Neural crest cell (in vitro differentiated cells): ENCODE measurements at places on chromosomes 7 and 10. TPM values are rescaled to one million over a fixed set of nuclear protein-coding genes. Genes with fewer than 3 reads are reported as not detected.

PPP1R17 gene
- 1.2 and 1.4 TPM in 2 replicates for total RNA-seq

DNA sequence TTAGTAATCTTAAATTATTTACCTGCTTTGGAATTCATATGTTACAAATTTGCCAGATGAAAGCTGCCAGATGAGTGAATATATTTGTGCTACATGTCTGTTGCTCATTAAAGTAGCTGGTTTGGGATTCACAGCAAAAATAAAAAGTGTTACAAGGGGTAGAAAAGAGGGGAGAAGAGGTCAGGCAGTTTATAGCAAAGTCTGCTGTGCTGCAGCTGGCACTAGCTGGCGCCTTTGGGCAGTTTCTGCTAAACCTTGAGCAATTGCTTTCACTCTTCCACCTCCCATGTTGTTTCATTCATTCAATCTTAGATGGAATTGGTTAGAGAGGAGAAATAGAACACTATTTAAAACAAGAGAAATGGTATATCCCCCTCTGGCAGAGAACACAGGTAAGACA is 404.1 kb upstream of the LRGUK start:
- DNase-seq: no peak

DNA sequence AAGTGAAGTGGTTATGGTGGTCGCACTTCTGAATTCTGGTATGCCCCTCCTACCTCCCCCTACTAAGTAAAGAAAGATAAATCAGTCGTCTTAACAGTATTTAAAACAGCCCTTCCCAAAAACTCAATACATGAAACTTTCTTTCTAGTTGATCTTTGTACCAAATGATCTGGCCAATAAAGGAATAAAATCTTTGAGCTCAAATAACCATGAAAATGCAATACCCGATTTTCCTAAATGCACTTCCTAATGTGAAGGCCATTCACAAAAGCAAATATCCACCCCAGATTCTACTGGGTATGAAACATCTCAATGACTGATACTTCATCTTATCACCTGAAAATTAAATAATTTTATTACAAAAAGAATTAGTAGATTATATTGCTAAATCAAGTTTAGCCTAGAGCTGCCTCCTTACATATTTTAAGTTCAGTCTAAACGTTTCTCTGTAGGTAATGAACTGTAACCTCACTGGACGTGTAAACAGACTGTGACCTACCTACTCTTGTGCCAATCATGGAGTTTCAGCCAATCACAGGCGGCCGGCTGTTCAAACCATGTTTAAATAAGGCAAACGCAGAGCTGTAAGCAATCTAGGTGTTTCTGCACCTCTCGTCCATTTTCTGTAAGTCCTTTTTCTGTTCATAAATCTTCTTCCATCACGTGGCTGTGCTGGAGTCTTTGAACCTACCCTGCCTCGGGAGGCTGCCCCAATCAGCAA is 146.9 kb upstream of the AKR1E2 start:
- no peak for DNase-seq

GRCh38 chr10:119095640-119096039 is 8.3 kb upstream of the DENND10 start:
- no peak for DNase-seq

DNA sequence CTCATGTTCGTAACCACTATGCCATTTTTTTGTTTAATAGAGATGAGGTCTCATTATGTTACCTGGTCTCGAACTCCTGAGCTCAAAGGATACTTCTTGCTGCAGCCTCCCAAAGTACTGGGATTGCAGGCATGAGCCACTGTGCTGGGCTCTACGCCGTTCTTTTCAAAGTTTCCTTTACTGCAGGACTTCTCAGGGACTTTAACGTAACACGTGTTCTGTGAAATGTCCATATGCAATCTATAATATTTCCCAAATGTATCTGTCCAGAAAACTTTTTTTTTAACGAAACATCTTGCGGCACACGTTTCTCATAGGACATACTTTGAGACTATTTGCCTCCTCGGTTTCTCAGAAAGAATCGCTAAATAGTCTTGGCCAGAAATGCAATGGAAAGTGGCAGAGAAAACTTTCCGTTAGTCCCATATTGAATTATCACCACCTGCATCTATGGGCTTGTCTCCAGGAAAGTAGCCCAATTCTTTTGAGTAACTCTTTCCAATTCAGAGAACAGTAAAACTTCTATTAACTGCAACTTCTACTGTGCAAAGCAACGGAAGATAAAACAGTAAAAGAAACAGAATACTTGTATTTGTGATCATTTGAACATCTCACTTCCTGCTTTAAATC is 96.3 kb downstream of the ELMO1 start:
- no peak for DNase-seq
